ENCODE measurements at places on chromosomes 3 and 15.
A peak's percentile ranks its signal among the peaks of the same experiment; 100 is the strongest.

DNA sequence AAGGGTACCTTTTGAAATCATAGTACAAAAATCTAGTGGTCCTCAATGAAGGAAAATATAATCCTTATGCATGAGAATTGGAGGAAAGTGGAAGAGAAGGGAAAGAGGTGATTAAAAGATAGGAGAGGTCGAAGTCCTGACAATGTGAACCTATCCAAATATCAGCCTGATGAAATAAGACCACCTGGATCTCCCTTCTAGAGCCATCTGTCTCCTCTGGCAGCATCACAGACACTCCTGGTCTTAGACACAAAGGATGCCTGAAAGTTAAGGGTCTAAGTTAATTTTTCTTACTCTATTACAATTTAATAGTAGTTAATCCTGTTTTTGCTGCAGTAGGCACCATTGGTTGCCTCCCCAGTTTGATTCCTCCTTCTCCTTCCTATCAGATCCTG, 11.1 kb upstream of the TMED3 start:
- DNase-seq = no peak

DNA sequence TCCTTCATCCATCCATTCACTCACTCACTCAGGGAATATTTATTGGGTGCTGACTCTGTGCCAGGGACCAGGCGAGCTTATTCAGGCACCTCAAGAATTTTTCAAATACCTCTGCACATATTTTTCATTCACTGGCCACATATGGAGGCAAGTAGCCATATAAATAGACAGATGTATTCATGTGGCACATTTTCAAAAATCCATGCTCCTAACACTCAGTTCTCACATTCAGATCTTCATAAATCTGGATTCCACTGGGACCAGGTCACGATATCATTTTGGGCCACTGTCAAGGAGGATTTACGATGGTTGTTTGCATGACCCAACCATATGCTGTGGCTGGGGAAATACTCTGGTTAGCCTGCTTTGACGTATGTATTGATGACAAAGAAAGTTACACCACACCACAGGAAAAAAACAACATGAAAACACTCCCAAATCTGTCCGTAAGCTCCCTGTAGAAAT, 241.8 kb upstream of the LRTM1 start:
- DNase-seq = no peak

DNA sequence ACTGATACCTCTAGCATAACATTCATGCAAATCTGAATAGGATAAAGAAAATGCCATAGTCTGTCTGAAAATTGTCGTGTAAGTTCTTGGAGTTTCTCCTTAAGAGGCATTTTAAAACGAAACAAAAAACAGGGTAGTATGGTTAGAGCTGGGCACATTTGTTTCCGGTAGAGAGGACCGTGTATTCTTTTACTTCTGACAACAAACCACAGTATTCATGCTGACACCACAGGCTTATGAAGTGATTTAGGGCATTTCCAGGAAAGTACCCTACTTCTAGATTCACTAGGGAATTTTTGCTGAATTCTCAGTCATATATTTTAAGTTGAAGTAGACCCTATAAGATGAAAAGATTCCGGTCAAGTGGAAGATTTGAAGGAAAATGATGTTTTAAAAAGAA, 541.3 kb downstream of the UNC13C start:
- no peak for DNase-seq

DNA sequence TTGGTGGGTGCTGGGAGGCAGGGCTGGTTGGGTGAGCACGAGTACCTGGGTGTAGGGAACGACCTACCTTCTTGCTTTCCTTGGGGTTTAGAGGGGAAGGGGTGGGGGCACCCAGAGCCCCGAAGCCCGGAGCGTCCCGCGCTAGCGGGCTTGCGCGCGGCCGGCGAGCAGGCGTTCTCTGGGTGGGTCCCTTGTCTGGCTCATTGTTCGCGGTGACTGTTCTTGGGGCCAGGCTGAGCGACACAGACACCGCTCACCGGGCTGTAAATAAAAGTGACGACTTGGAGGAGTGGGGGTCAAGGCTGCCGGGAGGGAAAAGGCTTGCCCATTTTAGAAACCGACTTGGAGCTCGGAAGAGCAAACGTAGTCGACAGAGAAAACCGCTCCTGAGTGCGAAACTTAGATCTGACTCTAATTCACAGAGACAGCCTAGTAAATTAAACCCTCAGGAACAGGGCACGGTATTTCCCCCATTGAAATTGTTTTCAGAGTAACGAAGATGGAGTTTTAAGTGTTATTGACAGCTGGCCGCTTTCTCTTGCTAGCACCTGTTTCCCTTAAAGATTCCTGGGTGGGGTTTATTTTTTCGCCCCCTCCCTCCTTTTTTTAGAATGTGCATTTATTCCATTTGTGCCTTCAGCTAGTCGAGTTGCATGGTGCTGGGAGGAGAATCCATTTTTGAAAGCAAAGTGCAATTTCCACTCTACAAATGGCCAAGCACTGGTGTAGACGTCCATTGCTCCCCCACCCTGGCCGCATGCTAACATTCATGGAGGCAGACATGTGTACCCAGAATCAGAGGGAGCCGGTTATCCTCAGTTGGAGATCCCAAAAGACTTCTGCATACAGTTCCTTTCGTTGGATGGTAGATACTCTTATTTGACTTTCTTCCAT, 532.1 kb upstream of the SEMA6D start:
- DNase-seq = peak; percentile 72

DNA sequence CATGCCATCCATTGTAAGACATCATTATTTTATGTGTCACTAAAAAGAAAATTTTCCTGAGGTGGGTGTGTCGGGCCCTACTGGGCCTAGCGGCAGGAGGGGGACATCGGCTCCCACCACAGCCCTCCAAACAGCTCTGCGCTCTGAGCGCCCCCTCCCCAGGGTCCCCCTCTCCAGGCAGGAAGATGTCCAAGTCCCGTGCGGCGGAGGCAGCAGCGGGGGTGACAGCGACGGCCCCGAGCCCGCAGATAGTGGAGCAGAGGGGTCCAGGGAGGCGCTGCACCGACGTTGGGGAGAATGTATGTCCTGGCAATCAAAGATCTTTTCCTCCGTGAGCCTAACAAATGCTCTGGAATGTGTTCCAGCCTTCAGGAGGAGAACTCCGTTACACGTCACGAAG, 24.3 kb downstream of the GPR160 start:
- no peak for DNase-seq

DNA sequence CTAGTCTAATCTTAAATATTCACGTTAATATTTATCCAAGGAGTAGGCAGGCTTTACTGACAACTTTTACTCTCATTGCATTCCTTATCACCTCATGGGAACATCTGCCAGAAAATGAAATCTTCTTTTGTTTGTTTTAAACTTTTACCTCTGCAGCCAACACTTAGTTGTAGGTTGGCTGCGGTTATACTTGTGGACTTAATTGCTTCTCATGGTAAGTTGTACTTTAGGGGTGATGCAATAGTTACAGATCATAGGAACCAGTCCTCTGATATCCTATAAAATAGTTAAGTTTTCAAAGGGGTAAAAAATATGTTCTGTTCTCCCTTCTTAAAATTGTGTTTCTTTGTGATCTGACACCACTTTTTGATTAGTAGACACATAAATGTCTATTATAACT, 321.9 kb downstream of the ZPLD1 start:
- no peak for DNase-seq

GRCh38 chr15:88324741-88325065, 68.2 kb upstream of the NTRK3 start:
- DNase-seq = no peak

- no peak for DNase-seq
These were observed 54.4 kb downstream of the EIF3J start for GRCh38 chr15:44591326-44591725.

DNA sequence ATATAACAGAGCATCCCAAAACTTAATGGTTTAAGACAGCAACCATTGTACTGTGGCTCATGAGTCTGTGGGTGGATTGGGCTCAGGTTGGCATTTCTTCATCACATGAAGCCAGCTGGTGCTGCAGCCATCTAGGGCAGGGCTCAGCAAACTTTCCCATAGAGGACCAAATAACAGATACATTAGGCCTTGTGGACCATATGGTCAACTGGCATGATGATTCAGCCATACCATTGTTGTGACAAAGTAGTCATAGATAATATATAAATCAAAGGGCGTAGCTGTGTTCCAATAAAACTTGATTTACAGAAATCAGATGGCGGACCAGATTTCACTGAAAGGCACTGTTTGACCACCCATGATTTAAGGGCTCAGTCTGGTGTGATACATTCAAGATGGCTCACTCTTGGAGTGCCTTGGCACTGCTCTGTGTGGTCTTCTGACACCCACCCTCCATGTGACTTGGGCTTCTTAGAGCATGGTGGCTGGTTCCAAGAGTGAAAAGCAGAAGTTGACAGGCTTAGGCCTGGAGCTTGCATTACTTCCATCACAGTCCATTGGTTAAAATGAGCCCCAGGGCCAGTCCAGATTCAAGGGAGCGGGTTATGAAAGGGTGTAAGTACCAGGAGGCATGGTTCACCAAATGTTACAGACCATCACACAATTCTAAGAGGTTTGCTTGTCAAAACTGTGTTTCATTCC, 40.8 kb upstream of the BHLHE40 start:
- no peak for DNase-seq

GRCh38 chr3:184154885-184155643, at the start of gene DVL3:
TSS of gene DVL3 (plus strand) at chr3:184155377. CDS start at chr3:184155636, 259 bp downstream.
- DNase-seq = peak; percentile 61

DNA sequence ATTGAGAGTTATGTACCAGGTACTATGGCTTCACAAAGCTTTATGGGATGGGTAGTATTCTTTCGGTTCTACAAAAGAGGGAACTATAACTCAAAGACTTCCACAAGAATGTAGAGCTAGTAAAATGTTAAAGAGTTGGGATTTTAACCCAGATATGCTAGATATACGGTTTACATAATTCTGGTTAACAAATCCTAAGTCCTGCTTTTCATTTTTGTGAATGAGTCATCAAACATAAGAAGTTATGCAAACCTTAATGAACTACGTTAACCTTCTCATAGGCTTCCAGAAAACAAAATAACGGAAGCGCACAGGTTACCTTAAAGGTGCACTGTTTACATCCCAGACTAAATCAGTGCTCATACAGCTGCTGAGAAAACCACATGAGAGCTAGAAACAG, 1049.3 kb downstream of the MCTP2 start:
- DNase-seq = no peak

- no peak for DNase-seq
These were observed 24.0 kb downstream of the PSTPIP1 start for GRCh38 chr15:77018796-77019505.

GRCh38 chr3:159488602-159489001, 500.0 kb upstream of the IL12A start:
- DNase-seq = no peak

DNA sequence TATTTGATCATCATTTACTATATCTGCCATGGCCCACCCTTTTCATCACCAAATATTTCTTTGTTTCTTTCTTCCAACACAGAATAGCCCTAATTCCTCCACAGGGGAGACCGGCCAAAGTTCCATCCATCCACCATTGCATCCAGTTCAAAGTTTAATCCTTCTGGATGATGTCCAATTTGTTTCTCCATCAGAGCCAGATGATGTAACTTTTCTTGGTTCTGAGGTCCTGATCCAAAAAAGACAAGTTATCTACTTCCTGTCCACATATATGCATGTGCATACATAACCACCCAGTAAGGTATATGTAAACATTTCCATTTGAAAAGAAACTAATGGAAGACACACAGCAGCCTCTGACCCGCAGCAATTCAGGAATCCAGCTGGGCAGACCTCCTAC, 237.3 kb downstream of the SHOX2 start:
- no peak for DNase-seq

DNA sequence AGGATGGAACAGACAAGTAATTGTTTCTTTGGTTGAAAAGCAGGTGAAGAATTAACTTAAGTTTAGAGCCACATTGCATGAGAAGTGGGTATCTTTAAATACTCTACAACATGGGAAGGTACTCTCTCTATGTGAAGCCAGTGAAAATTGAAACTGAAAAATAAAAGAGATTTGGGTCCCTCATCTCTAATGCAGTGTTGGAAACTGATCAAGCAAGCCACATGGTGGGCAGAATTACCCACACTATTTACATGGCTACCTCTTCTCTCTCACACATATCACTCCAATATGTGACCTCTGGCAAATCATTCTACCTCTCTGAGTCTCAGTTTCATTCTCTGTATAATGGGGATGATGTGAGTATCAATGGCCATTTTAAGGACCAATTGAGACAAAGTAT, 339.0 kb downstream of the IL5RA start:
- no peak for DNase-seq

- no peak for DNase-seq
These were observed 30.0 kb downstream of the KLHL25 start for GRCh38 chr15:85764649-85765277.

GRCh38 chr3:127805026-127805753, 17.1 kb downstream of the MGLL start:
- DNase-seq = no peak

GRCh38 chr3:123724306-123724705, 139.5 kb upstream of the HACD2 start:
- no peak for DNase-seq

GRCh38 chr15:67809866-67810265, 15.4 kb upstream of the SKOR1 start:
- DNase-seq = no peak

- peak; percentile 39 for DNase-seq
These were observed 218.1 kb downstream of the CLSTN2 start for GRCh38 chr3:140152851-140153639.

- no peak for DNase-seq
These were observed 54.5 kb upstream of the GATA2 start for GRCh38 chr3:128547368-128547987.

- DNase-seq = no peak
These were observed 238.0 kb downstream of the FOXP1 start for GRCh38 chr3:71345429-71346040.

- DNase-seq = no peak
These were observed 24.4 kb downstream of the CSPG4 start for GRCh38 chr15:75688278-75688557.

GRCh38 chr3:49173116-49173791, 1.9 kb downstream of the KLHDC8B start:
- DNase-seq = peak; percentile 73
